ENCODE measurements at places on chromosomes 2 and 18. TPM values are rescaled to one million over a fixed set of nuclear protein-coding genes. Genes with fewer than 3 reads are reported as not detected.

GRCh38 chr2:77018219-77018618, 504.0 kb downstream of the LRRTM4 start:
- DNase-seq, result no peak

The SLC5A7 gene
- 0.48 TPM for total RNA-seq

DNA sequence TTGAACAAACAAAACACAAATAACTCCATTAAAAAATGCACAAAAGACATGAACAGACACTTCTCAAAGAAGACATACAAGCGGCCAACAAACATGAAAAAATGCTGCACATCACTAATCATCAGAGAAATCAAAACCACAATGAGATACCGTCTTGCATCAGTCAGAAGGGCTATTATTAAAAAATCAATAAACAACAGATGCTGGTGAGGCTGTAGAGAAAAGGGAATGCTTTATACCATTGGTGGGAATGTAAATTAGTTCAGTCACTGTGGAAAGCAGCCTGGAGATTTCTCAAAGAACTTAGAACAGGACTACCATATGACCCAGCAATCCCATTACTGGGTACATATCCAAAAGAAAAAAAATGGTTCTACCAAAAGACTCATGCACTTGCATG, 37.8 kb downstream of the GPR155 start:
- no peak for DNase-seq

- no peak for DNase-seq
Observed at GRCh38 chr18:41613003-41613609, 341.9 kb upstream of the PIK3C3 start.

- DNase-seq, result no peak
Observed at GRCh38 chr2:140392824-140393223, 1612.6 kb upstream of the NXPH2 start.
